ENCODE measurements at places on chromosomes 2 and 18.
A peak's percentile ranks its signal among the peaks of the same experiment; 100 is the strongest.

DNA sequence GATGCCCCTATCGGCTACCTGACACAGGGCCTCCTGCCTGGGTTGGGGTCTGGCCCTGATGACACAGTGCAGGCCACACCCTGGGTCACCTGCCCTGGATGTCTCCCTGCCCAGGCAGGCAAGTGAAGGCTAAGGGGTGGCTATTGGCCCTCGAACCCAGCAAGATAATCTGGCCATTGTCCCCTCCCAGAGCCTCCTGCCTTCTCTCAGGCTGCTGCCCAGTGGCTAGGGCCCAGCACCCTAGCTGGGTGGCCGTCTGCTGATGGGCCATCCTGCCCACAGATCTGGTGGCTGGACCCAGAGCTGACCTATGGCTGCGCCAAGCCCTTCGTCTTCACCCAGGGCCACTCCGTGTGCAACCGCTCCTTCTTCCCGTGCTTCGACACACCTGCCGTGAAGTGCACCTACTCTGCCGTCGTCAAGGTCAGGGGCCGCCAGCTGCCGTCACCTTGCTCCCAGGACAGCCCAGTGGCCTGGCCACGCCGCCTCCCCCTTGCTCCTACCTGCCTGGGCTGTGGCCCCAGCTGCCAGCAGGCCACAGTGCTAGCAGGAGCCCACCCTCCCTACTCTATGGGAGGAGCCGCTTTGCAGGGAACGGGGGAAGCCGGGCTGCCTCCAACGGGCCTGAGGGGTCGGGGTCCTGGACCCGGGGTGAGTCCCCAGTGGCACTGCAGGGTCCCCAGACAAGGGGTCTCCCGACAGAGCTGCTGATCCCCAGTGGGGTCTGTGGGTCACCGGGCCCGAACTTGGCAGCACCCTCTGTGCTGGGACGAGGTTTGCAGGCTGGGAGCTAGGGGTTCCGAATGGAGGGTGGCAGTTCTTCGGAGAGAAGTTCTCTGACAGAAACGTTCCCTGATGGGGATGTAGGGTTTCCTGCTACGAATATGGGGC, 4.1 kb downstream of the RNPEPL1 start:
- DNase-seq: no peak

- DNase-seq: peak; percentile 7
Observed at GRCh38 chr18:14179306-14179705, 47.1 kb upstream of the ZNF519 start.

DNA sequence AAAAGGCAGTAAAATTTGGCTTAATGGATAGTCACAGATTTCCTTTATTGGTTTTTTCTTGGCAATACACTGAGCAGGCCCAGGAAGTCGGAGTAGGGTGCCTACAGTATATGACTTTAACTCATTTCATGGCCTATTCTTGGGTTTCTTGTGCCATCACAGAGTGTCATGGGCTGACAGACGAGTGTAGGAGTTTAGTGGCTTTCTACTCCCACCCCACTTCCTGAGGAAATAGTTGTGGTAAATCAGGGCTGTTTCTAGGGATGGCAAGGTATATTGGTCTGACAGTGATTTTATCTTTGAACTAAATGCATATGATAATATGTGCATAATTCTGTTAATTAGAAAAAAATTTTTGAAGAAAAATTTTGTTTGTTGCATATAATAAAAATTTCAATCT, 100.1 kb downstream of the PLCL1 start:
- no peak for DNase-seq

- no peak for DNase-seq
Observed at GRCh38 chr2:203432811-203433210, 102.3 kb downstream of the RAPH1 start.

GRCh38 chr18:55743736-55744135, 155.7 kb upstream of the TCF4 start:
- DNase-seq: no peak

DNA sequence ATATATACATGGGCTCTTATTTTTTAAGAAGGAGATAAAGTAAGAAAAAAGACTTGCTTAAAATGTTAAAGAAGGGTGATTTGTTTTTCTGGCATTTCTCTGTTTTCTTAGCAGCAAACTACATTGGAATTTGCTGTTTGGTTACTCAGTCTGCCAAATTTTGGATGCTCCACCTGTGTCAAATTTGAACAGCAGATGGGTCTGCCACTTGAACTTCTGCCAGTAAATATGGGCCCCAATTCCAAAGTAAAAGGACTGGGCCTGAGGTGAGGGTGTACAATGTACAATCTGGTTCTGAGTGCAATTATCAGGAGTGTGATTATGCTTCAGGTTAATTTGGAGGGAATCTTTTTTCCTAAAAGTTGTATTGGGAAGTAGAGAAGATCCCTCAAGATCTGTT, 794.5 kb downstream of the DSC3 start:
- DNase-seq: no peak

DNA sequence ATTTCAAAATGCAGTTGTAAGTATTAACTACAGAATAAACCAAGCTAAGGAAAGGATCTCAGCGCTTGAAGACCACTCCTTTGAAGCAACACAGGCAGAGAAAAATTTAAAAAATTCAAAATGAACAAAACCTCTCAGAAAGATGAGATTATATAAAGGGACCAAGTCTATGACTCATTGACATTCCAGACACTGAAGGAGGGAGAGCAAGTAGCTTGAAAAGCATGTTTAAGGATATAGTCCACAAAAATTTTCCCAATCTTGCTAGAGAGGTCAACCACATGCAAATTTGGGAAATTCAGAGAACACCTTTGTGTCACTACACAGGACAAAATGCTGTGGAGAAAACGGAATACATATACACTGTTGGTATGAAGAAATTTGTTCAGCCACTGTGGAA, 112.6 kb upstream of the MC4R start:
- no peak for DNase-seq

DNA sequence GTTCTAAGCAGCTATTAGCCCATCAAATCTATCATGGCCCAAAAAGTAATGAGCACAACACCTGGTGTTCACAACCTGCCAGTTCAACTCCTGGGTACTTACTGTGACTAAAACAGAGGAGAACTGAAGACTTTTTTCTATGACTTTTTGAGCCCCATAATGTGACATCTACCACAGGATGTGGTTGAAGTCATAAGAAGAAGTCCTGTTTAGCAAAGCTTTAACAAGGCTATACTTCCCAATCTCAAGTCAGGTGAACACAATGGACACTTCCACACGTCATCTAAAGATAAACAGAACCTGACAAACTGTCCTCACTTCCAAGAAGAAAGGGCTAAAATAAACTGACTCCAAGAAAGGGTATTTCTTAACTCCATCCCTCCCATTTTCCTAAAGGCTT, 138.8 kb downstream of the ATAD2B start:
- no peak for DNase-seq

DNA sequence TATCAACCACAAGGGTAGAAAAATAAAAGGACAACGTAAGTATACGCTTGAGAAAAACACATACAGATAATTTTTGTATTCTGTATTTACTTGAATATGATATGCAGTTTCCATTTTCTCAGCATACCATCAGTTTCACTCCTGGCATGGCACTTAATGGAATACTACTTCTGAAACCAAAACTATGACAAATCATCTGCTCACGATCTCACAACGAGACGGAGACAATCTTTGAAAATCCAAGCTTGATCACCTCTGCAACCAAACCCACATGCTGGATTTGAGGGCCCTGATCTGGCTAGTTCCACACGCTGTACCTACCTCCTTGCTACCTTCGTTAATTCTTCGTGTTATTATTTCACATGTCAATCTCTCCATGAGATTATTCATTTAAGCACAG, 387.6 kb downstream of the NBAS start:
- no peak for DNase-seq

GRCh38 chr18:58541789-58542425, 87.0 kb downstream of the ALPK2 start:
- peak; percentile 80 for DNase-seq

DNA sequence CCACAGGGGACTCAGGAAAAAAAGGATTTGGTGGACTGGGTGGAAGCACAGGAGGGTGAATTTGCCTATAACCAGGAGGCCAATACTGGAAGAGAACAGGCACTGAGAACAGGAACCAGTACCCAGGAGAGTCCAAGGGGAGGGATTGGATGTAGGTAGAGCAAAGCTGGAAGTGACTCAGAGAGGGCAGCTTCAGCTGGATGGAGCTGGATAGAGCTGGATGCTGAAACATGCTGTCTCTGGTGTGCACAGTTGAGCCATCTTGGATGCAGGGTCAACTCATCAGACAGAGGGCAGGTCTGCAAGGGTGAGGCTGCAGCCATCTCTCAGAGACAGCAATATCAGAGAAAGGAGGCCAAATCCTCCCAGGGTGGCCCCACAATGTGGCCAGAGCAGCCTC, 134.0 kb downstream of the GALNT14 start:
- no peak for DNase-seq

DNA sequence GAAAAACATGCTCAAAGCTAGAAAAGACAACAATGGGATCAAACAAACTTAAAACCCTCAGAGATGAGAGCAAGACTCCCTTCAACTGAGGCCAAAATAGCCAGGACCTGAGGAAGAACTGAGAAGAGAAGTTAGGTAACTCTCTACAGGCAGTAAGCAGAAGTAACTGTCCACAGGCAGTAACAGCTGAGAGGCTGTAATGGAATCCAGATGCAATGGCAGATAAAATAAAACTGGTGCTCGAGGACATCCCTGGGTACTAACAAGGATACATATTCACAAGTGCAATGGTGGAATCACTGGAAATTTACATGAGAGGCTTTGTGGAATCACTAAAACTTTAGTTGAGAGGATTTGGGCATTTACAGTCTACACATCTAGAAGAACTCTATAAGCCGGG, 30.4 kb upstream of the C2orf66 start:
- no peak for DNase-seq

DNA sequence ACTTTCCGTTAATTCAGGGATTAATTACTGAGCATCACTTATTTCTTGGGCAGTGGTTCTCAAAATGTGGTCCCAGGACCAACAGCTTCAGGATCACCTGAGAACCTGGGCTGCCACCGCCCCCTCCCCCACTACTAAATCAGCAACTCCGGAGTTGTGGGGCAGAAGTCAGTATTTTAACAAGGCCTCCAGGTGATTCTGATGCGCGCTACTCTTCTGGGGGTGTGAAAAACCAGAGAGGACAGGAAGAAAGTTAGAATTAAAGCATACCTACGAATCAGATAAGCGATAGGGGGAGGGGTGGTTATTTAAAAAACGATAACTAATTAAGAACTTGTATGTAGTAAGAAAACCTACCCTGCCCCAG, 319 bp downstream of the ZSCAN30 start:
- DNase-seq: peak; percentile 7

DNA sequence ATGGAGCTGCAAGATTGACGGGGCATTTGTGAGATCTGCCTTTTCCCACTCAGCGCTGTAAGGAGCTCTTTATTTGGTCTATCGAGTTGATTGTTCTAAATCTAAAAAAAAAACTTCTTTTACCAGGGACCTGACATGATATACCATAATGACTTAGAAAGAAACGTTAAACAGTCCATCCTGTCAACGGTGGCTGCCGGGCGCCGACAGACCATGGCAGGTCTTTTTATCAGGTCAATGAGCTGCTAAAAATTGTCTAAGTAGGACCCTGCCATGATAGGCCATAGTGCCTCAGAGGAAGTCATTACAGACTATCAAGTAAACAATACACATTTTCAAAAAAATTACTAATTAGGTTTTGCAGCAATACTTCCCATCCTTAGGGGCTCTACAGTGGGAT, 87.9 kb downstream of the KLHL14 start:
- DNase-seq: no peak

GRCh38 chr2:64646007-64646880, 7.5 kb downstream of the SERTAD2 start:
- peak; percentile 82 for DNase-seq

DNA sequence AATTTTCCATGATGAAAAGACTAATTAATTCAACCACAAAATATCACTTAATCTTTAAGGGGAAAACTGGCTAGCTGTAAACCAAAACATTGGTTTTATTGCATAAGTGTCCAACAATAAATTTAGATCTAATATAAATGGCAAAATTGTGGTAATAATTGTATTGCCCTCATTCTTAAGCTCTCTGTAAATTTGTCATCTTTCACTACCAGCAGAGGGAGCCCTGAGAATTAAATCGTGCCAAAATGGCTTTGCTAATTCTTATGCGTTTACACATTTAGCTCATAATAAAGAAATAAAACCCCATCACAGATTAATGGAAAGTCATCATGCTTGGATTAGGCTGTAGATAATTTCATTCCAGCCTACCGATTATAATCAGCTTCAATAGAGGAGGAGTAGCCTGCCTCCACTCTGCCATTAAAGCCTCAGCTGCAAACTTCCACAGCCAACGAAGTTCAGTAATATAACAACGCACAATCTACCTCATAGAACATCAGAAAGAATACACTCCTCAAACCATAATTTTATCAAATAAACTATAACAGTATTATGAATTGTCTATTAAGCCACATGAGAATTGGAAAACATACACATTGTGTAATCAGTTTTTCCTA, 70.0 kb upstream of the ATP5MC3 start:
- peak; percentile 30 for DNase-seq

DNA sequence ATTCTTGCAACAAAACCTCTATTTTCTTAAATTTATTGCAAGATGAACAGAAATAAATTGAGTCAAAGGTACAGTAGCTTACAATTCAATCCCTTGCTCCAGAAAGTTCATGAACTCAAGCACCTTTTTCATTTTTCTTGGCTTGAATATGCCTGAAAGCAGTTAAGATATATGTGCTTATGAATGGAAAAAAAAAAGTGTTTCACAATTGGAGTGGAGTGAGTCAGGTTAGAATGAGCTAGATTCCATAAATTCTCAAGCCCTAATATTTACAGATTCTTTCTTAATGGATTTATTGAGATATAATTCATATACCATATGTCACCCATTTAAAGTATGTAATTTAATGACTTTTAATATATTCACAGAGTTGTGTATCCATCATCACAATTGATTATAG, 39.6 kb upstream of the NEMP2 start:
- DNase-seq: no peak

GRCh38 chr2:165401285-165401852, 68.1 kb upstream of the CSRNP3 start:
- peak; percentile 63 for DNase-seq

DNA sequence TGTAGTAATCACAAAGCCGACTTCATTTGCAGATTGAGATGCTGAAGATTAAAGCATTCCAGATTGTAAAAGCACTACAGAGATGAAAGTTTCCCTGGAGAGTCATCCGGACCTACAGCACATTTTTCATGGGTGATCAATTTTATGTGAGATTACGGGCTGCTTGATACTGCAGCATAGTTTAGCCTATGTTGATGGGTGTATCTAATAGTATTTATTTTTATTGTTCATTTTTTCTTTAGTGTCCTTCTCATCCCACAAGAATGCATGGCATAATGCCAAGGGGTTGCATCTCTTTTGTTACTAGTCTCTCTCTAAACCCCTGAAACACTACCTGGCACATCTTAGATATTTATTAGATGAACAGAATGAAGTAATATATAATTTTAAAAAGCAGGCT, 240.4 kb downstream of the MBD2 start:
- DNase-seq: no peak

DNA sequence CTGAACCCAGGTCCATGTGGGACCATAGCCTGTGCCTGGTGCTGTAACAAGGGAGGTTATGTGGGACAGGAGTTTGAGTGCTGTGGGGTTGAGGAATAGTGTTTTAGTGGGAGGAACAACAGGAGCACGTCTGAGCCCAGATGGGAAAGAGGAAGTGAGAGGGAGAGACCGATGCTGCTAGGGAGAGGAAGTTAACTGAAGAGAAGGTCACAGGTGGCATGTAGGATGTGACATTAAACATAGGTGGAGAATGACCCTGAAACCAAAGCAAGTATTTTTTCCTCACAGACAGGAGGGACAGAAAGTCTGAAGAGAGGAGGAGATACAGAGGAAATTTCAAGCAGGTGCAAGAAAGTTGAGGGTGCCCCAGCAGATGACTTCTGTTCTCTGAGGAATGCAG, 87.8 kb downstream of the ACOXL start:
- DNase-seq: no peak

- no peak for DNase-seq
Observed at GRCh38 chr18:37659906-37660305, 94.3 kb upstream of the CELF4 start.
